ENCODE measurements at places on chromosomes 4 and X.

GRCh38 chrX:440636-441035 lies 53.9 kb upstream of the PPP2R3B start:
- no peak for DNase-seq

GRCh38 chr4:147794787-147795413 lies 63.0 kb downstream of the ARHGAP10 start:
- no peak for DNase-seq

GRCh38 chrX:18415386-18415785 lies 10.0 kb upstream of the CDKL5 start:
- DNase-seq: no peak

GRCh38 chr4:100679926-100680325 lies 162.1 kb upstream of the EMCN start:
- no peak for DNase-seq

- DNase-seq: no peak
Observed at GRCh38 chr4:142077048-142077447, 440.7 kb downstream of the IL15 start.

DNA sequence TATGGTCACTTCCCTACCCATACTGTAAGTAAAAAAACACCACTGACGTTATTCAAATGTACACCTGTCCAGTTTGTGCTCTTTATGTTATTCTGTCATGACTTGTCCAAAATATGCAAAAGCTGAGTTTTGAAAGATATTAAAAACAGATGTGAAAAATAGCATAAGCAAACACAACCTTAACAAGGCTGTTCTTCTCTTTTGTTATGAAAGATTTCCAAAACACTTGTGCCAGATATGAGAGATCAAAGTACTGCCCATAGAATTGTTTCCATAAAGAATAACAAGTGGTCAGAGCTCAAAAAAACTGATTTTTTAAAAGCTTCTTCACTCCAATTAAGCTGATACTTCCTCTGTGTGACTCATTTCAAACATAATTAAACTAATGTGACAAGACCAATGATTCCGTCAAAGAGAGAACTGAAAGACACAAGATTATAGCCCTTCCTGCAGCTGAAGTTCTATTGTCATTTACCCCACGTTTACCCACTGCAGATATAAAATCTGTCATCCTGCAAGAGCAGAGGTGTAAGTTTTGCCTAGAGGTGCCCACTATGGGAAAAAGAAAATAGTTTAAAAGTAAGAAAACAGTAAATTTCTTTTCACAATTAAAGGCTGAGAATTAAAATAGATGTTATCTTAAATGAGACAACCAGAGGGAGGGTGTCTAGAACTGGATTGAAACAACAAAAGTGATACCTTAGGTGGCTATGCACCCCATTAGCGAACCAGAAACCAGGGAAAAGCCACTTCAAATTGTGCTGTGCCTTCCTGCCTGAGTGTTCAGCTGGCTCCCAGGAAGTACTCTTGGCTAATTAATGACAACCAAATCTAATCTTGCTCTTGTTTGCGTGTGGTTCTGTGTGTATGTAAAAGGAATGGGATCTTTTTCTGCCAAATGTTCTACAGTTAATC lies 30.1 kb downstream of the RASSF6 start:
- no peak for DNase-seq

DNA sequence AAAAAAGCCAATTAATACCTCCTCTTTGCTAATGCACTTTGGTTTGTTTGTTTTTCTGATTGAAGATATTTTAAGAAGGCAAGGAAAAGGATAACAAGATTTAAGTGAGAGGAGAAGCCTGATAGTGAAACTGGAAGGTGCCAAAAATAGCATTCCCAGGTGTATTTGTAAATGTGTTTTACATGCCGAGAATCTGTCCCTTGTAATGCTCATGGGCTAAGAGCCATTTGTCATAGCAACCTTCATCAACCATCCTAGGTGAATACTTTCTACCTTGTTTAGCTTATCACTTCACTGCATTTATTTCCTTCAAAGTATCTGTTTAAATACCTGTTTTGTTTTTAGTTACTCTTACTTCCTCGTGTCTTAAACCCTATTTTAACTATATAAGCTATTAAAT lies 127.8 kb downstream of the KCTD8 start:
- DNase-seq: no peak

DNA sequence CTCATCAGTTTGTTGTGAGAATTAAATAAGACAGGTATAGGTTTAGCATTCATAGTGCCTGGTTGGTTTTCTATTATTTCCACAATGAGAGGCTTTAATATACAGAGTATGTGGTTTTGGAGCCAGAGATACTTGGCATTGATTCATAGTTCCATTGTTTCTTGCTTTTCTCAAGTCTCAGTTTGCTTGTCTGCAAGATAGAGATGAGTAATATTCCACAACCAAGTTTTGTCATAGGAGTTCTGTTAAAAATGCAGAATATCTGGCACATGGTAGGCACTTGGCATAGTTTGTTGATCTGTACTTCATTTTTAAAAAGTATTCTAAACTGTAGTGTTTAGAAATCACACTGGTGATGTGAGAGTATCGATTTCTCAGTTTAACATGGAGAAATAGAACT lies 37.5 kb upstream of the EDA2R start:
- peak; percentile 78 for DNase-seq

DNA sequence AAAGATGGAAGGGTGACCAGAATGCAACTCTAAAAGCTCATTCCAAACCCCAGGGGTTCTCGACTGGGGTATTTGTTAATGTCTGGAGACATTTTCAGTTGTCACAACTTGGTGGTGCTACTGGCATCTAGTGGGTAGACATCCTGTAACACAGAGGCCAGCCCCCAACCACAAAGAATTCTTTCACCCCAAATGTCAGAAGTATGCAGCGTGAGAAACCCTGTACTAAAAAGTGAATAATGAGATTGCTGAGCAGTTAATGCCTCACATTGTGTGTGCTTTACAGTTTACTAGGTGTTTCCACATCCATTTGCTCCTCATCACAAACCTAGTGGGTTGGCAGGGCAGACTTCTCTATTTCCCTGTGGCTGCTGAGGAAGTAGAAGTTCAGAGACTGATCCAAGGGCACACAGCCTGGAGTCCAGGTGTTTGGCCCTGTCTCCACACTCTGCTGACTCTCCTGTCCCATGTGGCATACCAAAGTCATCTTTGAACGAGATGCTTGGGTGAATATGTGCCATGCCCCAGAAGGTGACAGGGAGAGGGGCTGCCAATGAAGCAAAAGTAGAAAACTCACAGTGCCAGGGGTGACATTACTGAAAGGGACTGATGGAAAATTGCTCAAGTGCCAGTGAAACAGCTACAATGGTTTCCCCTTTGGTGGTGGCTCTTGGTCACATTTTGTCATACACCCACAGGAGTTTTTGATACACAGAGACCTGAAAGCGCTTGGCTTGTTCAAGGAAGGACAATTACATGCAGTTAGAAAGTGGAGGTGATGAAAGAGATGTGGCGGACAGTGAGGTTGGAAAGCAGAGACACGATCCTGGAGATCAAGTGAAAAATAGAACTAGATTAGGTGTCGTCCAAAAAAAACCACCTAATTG lies 10.1 kb upstream of the TMEM154 start:
- no peak for DNase-seq

DNA sequence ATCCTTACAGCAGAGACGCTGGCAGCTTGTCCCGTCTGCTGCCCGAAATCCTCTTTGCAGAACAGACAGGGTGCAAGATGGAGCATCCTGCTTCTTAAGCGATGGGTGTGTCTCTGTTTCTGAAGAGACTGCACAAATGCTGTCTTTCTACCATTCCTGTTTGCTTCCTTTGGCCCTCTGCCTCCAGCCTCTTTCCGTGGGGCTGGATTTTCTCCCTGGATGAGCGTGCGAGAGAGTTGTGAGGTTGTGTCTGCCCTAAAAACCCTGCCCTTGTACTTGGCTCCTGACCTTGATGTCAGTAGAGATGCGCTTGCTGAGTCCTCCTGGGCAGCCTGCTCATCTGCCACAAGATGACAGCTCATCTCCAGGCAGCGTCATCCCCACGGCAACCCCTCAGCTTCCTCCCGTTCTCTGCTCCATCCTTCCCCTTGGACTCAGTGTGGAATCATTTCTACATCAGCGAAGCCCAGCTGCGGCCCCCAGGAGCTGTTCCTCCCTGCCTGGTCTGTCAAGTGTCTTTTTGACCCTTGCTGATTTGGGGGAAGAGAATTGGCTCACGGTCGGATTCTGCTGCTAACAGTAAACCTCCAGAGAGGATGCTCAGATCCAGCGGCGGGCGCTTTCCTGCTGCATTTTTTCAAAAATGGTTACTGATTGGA lies 246.2 kb downstream of the ASMT start:
- no peak for DNase-seq

DNA sequence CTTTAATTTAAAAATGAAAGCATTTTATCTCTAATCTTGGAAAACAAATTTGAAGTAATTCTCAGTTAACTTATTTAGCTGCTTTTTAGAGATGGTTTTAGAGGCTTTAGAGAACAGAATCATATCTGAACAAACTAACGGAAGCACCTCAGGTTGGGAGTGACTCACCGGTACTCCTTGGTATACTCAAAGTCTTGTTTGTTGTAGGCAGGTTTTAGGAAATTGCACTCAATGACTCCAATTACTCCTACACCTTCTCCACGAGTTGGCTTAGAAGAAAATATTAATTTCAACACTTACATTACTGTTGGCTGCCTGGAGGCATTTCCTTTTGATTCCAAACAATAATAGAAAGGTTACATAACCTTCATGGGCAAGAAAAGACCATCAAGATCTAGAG lies 23.6 kb downstream of the MORC4 start:
- DNase-seq: no peak

Data from AG10803 (cell line).